ENCODE measurements at places on chromosomes 5 and 9.

- DNase-seq, result no peak
Measured at GRCh38 chr5:79284846-79285245, 48.9 kb downstream of the JMY start.

DNA sequence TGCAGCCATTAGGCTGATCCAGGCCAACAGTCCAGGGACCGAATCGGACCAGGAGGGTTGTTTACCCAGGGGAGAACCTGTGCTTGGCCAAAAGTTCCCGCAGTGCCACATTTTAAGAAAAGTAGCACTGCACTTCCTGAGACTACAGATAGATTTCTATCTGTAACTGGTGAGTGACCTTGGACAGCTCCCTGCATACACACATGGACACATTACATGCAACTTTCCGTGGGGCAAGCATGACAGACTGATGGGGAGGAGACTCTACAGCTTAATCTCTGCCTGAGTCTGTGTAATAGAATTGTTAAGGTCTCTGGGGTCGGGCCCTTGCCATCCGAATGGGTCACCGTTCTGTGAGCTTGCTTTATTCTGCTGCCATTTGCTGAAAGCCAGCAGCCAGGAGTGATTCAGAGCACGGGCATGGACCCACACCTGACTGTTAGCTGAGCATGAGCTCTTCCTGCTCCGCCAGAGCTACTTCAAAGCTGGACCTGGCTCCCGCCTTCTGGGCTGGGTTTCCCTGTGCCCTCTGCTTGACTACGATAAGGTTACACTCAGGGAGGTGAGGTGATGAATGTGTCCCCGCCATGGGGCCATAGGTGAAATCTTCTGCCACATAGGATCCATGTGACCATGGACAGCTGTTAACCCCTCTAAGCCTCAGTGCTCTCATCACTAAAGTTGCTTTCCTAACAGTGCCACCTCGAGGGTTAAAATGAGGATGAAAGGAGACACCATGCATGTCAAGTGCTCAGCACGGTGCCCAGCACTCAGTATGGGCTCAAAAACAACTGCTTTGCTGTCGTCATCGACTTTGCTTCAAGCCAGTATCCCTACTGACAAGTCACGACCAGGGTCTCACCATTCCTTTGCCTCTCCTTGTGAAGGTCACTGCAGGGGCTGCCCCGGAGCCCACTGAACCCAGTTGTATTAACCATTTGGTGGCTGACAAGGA lies 200.0 kb downstream of the MELK start:
- no peak for DNase-seq

- no peak for DNase-seq
Measured at GRCh38 chr5:80866371-80866770, 93.8 kb upstream of the RASGRF2 start.

- DNase-seq, result no peak
Measured at GRCh38 chr9:93580654-93581380, 4.4 kb downstream of the PHF2 start.

GRCh38 chr5:40402007-40402364 lies 277.7 kb upstream of the PTGER4 start:
- DNase-seq, result no peak

- no peak for DNase-seq
Measured at GRCh38 chr9:127119320-127119709, 3.1 kb downstream of the ANGPTL2 start.

DNA sequence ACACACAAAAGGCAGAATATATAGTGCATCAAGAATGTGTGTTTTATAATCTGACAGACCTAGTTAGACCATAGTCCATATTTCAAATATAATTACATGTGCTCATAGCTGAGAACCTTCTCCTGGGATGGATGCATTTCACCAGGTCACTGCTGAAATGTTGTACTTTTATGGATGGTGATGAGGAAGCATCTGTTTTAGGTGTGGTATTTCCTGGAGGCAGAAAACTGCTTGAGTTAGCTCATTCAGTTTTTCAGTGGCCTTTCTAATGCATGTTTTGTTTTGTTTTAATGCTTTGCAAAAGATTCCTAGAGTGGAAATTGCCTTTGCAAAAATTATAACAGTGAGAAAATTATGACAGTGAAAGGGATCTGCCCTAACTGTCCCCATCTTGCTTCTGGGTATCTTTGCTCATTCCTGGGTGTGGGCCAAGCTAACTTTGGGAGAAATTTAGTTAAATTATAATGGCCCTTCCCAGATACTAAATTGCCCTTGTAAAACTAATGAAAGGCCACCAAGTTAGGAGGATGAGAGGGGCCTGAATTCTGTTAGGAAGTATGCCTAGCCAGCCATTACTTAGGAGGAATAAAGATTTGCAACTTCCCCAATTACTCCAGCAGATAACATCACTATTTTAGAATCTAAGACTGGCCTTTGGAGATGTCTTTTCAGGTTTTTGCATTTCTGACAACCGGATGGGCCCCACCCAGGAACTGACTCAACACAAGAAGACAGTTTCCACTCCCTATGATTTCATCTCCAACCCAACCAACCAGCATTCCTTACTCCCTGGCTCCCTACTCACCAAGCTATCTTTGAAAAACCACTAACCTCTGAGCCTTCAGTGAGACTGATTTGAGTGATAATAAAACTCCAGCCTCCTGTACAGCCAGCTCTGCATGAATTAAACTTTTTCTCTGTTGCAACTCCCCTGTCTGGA lies 7.0 kb upstream of the IL12B start:
- no peak for DNase-seq
